ENCODE measurements at places on chromosomes 7 and 10.

DNA sequence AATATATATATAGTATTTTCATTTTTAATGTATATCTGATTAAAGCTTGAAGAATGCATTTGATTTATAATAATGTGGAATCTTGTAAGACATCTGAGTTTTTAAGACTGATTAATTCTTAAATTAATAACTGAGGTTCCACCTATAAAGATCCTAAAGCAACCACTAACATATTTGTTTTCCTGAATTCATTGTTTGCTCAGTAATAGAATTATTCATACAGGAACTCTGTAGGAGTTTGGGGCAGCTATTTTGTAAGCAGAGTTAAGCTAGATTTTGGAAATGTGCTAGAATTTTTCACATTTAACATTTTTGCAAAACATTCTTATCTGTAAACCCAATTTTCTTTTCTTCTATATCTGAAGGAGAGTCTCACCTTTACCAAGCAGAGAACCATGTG, 88.9 kb downstream of the NRCAM start:
- DNase-seq: no peak

GRCh38 chr10:78301891-78302738, 268.5 kb downstream of the RPS24 start:
- DNase-seq: no peak

- no peak for DNase-seq
Observed at GRCh38 chr10:73039635-73040034, 57.0 kb downstream of the P4HA1 start.

DNA sequence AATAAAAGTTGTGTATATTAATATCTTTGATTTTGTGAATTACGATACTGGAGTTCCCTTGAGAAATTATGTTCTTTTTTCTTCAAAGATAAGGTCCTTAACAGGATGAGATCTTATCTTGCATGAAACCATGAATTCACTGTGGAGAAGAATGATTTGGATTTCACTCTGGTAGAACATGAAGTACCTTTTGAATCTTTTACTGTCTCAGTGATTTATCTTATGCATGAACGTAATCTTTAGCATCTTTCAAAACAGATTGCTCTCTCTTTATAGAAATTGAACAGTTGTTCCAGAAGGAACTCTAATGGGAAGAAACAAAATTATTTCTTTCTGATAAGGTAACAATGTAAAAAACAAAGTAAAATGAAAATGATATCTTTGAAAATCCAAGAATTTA, 11.0 kb upstream of the ZNF438 start:
- no peak for DNase-seq

DNA sequence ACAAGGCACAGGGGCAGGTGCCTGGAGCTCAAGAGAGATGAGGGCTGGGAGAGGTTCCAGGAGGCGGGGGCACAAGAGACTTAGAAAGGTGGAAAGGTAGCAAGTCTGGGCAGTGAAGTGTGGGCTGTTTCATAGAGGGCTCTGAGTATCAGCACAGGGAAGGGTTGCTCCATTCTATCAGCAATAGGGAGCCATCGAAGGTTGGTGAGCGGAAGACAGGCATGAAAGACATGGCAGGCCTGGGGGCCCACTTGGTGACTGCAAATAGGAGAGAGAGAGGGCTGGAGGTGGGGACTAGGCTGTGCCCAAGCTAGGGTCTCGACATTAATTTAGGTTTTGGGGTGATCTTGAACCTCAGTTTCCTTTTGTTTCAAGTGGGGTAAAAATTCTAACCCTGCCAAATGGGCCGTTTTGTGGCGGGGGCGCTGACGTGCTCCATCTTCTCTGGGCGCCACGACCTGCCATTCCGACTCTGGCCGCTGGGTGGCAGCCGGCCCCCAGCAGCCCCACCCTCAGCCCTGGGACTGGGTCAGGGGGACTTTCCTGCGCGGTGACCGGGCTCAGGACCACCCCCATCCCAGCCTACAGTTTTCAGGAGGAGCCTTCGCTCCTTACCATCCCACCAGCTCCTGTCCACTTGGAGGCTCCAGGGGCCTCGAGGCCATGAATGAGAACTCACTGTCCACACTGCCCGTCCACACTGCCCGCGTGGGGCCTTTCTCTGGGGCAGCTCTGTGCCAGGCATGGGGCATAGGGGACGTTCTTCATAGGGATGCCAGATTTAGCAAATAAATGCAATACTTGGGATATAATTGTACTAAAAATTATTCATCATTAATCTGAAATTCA, 37.2 kb upstream of the PCBD1 start:
- DNase-seq: peak; percentile 7

DNA sequence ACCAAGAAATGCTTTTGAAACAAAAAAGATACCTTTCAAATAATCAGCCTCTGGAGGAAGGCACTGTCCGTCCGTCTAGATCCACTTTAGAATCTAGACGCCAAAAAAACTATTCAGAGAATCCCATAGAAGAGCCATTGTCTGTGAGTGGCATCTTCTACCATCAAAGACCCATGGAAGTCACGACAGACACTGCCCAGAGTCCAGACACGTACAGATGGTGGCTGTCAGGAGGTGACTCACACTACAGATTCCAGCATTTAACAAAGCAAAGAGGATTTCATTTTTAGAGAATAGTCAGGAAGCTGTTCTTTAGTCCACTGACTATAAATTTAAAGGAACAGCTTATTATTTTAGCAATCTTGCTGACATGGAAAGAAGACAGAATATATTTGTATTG, 11.7 kb downstream of the C1QL3 start:
- no peak for DNase-seq

DNA sequence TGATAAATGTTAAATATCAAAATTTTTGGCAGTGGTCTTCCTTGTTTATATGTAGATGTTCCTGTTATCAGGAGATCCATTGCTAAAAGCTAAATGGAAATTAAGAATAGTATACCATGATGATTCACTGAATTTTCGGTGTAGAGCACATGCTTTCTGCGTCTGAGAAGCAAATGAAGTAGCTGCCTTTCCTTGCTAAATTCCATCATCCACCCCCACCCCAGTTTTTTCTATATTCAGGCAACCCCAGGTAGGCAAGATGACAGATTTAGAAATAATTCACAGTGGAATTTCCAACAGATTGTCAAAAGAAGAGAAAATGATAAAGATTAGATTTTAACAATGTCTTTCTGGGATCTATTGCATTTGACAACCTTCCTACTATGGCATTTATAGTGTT, 231.9 kb downstream of the PLXDC2 start:
- DNase-seq: no peak

GRCh38 chr10:76892766-76893479, 744.7 kb downstream of the KCNMA1 start:
- no peak for DNase-seq

DNA sequence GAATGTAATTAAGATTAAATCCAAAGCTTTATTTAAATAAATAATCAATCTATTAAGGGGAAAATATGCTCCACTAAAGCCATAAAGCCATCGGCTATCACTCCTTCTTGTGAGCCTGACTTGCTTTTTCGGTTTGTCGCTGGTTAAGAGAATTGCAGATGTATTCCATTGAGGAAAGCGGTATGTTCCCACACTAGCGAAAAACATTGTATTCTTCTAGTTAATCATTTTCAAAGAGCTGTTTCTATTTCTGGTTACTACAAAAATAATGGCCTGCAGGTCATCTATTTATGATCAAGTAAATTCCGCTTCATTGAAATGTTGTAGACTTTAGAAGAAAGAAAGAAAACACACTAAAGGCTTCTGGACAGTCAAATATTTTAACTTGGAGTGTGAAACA, 173.4 kb downstream of the CACNB2 start:
- no peak for DNase-seq

- no peak for DNase-seq
Observed at GRCh38 chr7:103714376-103714927, 268.4 kb upstream of the SLC26A5 start.

- DNase-seq: no peak
Observed at GRCh38 chr10:122878799-122879338, 512 bp downstream of the FAM24B start.

- no peak for DNase-seq
Observed at GRCh38 chr7:19520392-19520791, 188.4 kb downstream of the POLR1F start.

DNA sequence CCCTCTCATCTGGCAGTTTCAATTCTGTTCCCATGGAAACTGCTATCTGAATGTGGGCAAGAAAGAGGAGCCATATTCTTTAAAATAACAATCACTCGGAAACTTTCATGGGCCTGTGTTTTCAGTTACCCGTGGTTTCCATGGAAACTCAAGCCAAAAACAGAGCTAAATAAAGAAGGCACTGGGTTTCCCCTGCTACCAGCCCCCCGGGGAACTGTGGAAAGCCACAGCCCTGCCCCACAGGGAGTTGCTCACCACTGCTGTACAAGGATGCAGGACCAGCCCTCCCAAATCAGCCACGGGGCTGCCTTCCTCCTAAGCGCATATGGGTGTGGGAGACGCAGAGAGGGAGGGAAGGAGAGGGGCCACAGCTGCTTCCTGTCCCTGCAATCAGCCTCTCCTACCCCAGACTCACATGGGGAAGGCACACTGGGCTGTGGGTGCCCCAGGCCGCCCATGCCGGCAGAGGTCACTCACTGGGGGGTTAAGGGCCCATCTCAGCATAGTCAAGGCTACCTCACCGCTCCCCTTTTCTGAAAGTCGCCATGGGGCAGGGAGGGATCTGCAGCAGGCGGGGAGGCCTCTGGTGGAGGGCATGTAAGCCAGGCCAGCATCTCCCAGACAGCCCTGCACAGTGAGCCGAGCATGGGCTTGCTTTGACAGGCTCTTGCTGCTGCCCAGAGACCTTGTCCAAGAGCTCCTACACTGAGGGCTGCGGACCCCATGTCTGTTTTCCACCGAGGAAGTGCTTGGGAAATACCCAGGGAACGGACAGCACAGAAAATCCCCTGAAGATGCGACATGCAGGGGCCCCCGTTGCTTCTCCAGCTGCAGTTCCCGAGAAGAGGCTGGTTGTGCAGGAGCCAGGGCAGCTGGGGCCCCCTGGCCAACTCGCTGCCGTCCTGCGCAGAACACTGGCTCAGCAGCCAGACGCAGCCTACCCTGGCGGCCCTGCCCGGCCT, 157.3 kb upstream of the PPP2R2D start:
- no peak for DNase-seq
